ENCODE measurements at places on chromosomes 4 and X.
A peak's percentile ranks its signal among the peaks of the same experiment; 100 is the strongest.

DNA sequence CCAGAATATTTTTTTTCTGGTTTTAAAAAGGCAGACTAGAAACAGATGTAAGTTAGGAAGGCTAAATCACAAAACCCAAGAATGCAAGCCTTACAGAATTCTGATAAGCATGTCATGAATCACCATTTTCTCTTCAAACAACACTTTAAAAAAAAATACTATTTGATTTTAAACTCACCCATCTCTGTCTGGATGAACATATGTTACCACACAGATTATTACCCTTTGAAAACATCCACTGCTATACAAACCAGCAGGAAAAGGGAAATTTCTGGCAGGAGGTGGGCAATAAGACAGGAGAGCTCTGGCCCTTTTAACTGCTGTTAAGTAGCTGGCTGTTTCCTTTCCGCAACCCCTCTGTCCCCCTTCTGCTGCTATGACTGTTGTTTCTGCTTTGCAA, 317.7 kb upstream of the NOCT start:
- DNase-seq, result no peak

GRCh38 chr4:25258980-25259578, 25.2 kb downstream of the PI4K2B start:
- no peak for DNase-seq

- no peak for DNase-seq
Measured at GRCh38 chrX:53356186-53356585, 66.3 kb downstream of the SMC1A start.

GRCh38 chrX:70444946-70445656, 466 bp downstream of the DLG3 start:
- DNase-seq, result no peak

GRCh38 chr4:30028826-30029225, 691.3 kb upstream of the PCDH7 start:
- DNase-seq, result no peak

GRCh38 chrX:129769467-129770154, 10.1 kb upstream of the SASH3 start:
- DNase-seq, result no peak

GRCh38 chr4:121239951-121240350, 75.8 kb upstream of the TNIP3 start:
- no peak for DNase-seq

- no peak for DNase-seq
Measured at GRCh38 chr4:101356928-101357327, 9.6 kb upstream of the PPP3CA start.

DNA sequence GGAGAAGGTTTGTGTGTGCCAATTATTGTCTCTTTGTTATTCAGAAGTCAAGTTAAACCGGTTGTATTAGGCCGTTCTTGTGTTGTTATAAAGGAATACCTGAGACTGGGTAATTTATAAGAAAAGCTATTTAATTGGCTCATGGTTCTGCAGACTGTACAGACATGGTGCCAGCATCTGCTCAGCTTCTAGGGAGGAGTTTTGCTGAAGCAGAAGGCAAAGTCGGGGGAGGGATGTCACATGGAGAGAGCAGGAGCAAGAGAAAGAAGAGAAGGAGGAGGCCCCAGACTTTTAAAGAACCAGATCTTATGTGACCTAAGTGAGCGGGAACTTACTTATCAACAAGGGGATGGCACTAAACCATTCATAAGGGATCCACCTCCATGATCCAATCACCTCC, 349.3 kb upstream of the PCDH18 start:
- DNase-seq, result no peak

GRCh38 chrX:57906790-57907189, 3.5 kb downstream of the ZXDA start:
- no peak for DNase-seq

GRCh38 chrX:103556963-103557612, 28.2 kb upstream of the TCEAL4 start:
- no peak for DNase-seq

DNA sequence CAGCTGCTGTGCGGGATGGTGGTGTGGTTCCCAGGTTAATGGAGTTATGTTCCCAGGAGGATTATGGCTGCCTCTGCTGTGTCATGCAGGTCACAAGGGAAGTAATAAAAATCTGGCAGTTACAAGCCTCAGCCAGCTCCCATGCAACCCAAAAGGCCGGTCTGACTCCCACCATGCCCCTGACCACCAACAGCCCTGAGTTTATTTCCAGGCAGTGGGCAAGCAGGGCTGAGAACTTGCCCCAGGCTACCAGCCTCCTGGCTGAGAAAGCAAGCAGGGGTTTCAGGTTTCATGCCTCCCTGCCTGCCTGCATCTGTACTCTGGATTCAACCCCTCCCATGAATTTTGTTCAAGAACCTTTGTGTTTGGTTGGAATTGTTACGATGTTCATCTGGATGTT, 732.7 kb upstream of the POU3F4 start:
- DNase-seq, result no peak

DNA sequence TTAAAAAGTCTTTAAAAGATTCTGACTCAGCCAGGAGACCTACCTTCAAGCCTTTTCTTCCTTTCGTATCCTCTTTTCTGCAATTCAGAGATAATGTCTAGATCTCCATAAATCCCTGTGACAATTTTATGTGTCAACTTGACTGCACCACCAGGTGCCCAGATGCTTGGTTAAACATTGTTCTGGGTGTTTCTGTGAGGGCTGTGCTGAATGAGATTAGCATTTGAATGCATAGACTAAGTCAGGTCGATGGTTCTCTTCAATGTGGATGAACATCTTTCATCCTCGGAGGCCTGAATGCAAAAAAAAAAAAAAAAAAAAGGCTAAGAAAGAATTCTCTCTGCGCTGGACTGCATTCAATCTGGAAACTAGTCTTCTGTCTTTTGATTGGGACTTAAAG, 1082.7 kb downstream of the NLGN4X start:
- DNase-seq, result no peak

DNA sequence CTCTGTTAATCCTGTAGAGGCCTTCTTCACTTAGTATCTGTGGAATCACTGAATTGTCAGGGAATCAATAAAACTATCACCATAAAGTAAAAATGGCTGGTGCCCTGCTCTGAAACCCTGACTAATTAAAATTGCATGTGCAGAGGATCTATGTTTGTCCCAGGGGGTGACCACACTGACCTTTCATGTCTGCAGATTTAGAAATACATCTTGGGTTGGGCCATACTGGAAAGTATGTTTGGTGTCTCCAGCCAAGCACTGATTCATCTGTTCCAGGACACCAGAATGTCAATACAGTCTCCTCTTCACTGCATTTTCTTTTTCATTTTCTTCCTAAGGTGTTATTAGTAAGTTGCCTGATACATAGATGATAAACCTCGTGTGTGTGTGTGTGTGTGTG, 490.9 kb upstream of the INTU start:
- DNase-seq, result no peak

- peak; percentile 46 for DNase-seq
Measured at GRCh38 chrX:19879735-19880378, 7.5 kb downstream of the SH3KBP1 start.

DNA sequence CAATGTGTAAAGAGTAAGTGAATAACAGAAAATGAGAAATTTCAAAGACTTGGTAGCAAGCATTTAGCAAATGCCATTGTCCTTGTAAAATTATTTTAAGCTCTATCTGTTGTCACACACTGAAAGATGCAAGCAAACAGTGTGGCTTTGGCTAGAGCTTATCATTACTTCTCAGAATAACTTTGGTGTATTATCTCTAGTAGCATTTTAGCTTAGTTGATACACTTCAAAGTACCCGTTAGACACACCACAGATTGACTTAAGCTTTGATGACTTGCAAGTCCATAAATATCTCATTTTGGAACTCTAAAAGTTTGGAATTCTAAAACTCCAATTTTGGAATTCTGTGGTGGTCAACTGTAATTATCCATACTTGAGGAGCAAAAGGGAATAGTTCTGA, 98.6 kb downstream of the PDLIM5 start:
- no peak for DNase-seq

- DNase-seq, result no peak
Measured at GRCh38 chrX:14398725-14399124, 130.6 kb upstream of the GLRA2 start.

- peak; percentile 15 for DNase-seq
Measured at GRCh38 chrX:12080265-12080664, 58.0 kb upstream of the FRMPD4 start.

- no peak for DNase-seq
Measured at GRCh38 chrX:15745179-15745578, 7.1 kb downstream of the CA5B start.

DNA sequence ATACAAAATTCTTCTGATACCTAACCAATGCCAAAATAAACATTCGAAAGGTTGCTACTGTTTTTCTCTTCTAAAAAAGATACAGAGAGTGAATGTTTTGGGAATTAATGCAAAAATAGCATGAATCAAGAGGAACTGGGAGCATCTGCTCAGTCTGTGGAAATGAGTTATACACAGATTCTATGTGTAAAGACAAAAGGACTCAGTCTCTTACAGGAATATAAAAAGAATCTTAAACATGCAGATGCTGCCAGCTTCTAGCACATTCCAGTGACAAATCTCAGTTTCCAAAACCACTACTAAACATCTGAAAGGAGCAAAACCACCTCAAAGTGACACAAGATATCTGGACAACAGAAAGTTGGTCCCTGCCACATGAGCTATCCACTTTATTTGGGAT, 55.0 kb downstream of the PAPSS1 start:
- DNase-seq, result no peak

GRCh38 chr4:8351931-8352367, 82.4 kb downstream of the HTRA3 start:
- DNase-seq, result no peak

DNA sequence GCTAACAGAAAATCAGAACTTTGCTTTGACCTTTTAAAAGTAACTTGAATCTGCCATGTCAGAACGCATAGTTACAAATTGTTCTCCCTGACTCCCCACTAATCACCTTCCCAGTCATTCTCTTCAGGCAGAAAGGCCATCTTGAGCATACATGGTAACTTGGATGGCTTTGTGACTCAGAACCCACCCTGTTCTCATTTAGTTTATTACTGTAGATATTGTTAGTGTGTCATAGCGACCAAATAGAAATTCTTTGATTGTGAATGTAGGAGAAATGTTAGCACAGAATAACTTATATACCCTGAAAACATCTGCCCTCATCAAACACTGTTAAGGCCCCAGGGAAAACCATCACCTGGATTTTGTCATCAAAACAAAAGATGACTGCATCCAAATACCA, 382.0 kb downstream of the MAGEB5 start:
- no peak for DNase-seq

DNA sequence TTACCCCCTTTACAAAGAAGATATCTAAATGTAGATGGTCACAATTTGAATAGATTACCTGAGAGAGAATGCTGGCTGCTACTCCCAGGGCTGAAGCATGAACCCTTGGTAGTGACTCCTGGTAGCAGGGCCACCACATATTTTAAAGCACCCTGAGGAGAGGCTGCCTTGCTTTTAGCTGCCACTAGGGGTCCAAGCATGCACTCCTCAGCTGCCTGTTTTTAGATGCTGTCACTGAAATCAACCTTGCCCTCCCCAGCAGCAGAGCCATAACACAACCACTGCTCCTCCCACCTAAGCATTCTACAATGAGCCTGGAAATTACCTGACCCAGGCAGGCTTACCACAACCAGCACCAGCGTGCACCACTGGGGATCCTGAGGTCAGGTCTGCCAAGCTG, 850.9 kb downstream of the FAM133A start:
- no peak for DNase-seq

DNA sequence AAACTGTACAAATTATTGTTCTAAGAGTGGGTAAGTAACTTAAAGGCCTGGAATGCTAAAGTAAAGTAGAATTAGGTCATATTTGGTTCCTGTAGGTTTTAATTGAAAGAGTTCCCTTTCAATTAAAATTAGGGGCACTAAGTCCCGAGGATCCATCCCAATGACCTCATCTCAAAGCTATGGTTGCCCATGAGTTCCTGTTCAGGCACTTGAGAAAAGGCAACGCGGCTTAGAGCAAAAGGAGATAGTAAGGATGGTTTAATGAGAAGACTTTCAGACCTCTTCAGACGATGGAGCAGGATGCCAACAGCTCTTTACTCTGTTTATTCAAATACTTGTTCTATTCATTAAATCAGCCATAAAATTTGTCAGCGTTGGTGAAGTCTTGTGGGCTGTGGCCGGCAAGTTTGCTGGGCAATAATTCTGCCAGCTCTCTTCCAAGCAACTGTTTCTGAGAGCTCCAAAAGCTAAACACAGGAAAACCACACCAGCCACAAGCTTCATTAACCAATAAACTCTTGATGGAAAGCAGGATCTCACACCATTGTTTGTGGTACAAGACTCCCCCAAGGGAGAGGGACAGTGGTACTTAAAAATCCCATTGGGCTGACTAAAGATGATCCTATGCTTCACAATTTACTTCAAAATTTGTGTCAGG, 167.4 kb downstream of the COL4A6 start:
- peak; percentile 7 for DNase-seq

DNA sequence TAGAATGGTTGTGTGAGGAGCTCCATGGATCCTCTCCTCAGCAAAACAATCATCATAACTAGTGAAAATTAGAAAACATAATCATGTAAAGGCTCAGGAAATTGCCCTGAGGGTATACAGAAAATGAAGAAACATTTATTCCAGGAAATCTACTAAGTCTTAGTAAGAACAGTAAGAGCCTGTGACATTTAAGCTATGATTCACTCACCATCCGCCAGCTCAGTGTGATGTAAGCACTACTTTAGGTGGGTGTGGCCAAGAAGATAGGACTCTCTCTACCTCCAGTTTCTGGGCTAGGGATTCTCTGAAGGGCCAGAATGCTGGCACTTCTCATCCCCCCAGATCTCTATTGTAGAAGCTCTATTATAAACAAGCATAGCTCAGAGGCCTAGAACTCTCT, 147.5 kb downstream of the DLG3 start:
- DNase-seq, result no peak

GRCh38 chr4:183201331-183201730, 102.3 kb downstream of the WWC2 start:
- no peak for DNase-seq

- peak; percentile 45 for DNase-seq
Measured at GRCh38 chr4:152385551-152385950, 150.3 kb downstream of the FBXW7 start.

DNA sequence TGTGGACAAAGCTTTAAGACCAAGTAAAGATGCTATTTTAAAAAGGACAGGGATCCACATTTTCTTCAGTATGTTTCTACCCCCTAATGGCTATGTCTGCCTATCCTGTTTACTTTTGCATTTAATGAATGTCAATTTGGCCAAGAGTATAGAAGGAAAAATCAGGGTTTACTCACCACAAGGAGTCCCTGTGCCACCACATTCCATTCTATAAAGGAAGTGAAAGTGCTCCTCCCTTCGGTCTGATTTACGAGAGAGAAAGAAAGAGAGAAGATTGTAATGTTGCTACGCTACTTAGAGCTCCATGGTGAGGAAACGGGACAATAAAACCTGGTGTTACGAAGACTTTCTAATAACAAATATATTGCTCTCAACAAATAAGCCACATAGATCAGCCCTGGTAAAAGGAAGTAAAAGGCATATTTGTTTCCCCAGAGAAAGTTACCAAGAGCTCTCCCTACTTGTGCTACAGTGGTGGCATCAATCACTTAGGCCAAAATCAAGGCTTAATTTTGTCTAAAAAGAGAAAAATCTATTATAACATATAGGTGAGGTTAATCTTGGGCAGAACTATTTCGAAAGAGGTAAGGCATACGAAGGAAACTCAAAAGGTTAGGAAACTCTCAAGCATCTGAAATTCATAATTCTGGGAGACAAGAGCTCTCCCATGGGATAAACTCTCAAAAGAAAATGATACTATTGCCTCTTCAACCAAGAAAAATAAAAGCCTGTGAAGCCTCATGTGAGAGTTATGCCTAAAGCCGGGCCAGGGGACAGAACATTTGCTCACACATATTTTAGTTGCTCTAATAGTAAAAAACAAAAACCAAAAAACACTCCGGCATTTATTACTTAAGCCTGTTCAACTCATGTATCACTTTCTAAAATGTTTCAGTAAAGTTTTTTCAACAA, 29.5 kb downstream of the TAPT1 start:
- no peak for DNase-seq

All from Kasumi-1 (cell line).